ENCODE measurements at places on chromosomes 1 and 21.

GRCh38 chr1:29674627-29675326 lies 438.5 kb downstream of the PTPRU start:
- no peak for DNase-seq

- DNase-seq: no peak
These were observed 77.3 kb downstream of the UBIAD1 start for GRCh38 chr1:11350265-11350664.

- no peak for DNase-seq
These were observed 30.4 kb upstream of the ZBTB21 start for GRCh38 chr21:42040411-42041180.

DNA sequence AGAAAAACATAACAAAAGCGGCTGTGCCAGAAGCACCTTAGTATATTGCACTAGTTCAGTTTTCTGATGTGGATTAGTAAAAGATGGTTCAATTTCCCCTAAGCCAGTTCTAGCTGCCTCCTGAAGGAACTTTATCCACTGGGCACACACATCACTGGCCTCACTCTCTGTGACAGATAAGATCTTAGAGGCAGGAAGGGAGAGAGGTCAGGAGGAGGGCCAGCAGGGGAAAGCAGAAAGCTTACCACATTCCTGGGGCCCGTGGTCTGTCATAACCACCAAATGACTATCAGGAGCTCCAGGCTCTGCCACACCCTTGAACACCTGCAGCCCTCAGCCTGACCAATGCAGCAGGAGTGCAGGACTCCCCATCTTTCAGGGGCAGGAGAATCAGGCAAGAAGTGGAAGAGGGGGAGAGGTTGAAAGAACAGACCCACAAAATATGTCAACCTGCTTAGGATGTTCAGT lies 37.8 kb downstream of the LRRC71 start:
- no peak for DNase-seq

DNA sequence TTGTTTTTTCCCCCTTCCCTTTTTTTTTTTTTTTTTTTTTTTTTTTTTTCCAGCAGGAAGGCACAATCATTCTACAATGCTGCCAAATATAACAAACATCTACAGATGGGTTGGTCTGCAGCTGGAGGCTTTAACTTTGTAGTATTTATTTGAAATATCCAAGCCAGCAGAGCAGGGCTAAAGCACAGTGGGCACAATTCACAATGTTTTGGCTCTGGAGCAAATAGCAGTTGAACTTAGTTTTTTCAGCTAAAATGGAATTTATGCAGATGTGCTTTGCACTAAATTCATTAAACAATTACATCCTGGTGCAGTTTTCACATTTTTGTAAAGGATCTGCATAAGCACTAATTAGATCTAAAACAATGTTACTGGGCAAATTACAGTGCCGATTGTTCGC lies 39.8 kb upstream of the ZBTB18 start:
- no peak for DNase-seq

- no peak for DNase-seq
These were observed 27.3 kb upstream of the VPS13D start for GRCh38 chr1:12202577-12202976.

DNA sequence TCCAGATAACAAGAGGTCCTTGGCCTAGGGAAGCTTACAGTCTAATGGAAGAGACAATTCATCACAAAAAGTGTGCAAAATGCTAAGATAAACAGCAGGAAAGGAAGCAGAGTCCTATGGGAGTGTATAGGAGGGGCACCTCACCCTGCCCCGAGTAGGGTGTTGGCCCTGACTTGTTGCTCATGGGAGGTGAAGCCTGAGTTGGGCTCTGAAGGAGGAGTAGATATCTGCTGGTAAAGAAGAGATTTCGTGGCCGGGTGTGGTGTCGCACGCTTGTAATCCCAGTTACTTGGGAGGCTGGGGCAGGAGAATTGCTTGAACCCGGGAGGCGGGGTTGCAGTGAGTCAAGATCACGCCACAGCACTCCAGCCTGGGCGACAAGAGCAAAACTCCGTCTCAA lies 18.6 kb upstream of the GPR37L1 start:
- no peak for DNase-seq
